KG1 (cell line): ENCODE measurements at places on chromosomes 2 and 18.

DNA sequence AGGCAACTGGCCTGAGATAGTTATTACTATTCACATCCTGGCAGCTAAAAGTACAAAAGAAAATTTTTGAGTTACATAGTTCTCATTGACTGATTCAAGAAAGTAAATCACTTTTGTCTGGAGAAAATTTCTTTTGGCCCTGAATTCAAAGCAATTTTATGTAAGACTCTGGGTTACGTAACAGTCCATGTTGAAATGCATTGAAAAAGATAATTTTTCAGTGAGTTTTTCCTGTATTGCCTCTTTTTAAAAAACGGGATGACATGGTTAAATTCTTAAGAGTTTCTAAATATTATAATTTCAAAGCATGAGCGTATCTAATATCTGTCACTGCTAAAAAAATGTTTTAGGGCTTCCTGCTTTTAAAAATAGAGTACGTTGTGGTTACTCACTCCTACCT, 72.7 kb downstream of the ANKRD12 start:
- no peak for DNase-seq

DNA sequence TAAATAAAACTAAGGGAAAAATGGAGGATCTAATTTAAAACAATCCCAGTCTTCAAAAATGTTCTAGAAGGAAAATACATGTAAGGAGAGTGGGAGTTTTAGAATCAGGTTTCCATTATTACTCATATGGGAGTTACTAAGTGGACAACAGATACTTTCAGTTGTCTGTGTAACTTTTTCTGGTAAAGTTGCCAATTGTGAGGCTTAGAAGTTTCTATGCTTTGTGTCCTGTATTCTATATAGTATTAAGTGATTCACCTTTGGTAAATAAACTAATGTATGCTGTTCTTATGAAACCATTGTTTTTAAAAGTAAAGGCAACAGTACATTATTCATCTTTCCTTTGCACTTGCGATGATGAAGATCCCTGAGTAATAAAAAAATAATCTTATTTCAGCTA, 274.9 kb downstream of the NR4A2 start:
- DNase-seq = no peak

- DNase-seq = no peak
Measured at GRCh38 chr2:208253600-208254117, 1.2 kb downstream of the IDH1 start.

- no peak for DNase-seq
Measured at GRCh38 chr2:48674933-48675332, 57.3 kb downstream of the GTF2A1L start.

- no peak for DNase-seq
Measured at GRCh38 chr2:236959036-236959435, 126.7 kb upstream of the COPS8 start.

DNA sequence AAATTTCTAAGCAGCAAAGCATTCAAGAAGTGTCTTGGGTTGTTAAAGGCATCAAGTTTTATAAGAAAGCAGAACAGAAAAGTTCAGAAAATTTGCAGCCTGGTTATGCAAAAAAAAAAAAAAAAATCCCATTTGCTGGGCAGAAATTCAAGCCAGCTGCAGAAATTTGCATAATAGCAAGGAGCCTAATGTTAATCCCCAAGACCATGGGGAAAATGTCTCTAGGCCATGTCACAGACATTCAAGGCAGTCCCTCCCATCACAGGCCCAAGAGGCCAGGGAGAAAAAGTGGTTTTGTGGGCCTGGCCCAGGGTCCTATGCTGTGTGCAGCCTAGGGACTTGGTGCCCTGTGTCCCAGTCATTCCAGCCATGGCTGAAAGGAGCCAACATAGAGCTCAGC, 269.0 kb upstream of the SLC39A10 start:
- DNase-seq = no peak

DNA sequence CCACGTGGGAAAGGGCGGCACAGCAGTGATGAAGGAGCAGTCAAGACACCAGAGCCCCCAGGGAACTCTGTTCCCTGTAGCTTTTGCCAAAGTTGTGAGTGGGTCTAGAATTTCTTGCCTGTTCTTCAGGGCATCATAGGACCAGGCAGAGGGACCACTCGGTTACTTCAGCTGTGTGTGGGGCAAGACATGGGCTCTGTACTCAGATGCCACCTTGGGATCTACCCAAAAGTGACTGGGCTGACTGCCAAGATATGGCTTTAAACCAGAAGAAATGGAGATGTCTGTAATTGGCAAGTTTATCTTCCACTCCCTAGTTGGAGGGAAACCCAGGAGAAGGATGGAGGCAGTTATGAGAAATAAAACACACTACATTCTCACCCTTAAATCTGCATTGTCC, 29.6 kb downstream of the KCNF1 start:
- no peak for DNase-seq

DNA sequence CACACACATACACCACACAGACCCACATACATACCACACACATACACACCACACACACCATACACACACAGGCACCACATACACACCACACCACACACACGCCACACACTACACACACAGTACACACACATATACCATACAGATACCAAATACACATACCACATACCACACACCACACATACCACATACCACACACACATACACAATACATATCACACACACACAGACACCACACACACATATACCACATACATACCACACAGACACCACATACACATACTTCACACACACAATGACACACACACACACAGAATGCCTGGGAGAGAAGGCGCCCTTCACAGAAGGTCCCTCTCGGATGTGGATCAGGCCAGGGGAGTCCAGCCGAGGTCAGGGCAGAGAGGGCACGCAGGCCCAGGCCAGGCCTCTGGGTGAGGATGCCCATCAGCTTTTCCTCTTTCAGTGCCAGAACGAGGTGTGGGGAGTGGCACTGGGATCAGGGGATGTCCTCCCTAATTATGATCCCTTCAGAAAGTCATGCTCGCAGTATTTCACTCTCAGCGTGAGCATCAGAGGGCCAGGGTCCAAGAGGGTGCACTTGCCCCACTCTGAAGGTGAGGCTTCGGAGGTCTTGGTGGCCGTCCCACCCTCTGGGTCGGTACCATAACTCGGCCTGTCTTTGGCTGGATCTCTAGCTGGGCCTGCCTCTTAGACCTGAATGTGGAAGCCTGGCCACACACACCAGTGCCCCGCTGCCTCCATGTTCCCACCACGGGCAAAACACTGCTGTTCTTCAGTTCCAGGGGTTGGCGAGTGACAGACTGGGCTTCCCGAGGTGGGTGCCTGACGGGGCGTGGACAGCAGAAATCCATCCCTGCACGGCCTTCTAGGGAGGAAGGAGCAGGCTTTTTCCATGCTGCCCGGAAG, 70.6 kb upstream of the ODC1 start:
- DNase-seq = no peak

DNA sequence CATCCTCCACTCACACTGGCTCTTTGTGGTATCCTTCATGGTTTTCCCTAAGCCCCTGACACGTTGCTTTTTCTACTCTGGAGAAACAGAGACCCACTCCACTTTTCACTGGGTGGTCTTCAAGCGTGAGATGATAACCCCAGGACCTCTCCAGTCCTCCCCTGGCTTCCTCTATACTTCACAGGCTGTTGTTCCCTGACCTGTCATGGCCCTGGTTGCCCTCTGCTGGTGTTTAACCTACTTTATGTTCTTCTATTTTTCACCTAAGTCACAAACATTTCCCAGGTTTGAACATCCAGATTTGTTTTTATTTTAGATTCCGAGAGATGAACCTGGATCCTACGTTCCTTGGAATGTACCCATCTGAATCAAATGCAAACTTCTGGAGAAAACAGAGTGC, 84.5 kb downstream of the AOX1 start:
- DNase-seq = no peak

DNA sequence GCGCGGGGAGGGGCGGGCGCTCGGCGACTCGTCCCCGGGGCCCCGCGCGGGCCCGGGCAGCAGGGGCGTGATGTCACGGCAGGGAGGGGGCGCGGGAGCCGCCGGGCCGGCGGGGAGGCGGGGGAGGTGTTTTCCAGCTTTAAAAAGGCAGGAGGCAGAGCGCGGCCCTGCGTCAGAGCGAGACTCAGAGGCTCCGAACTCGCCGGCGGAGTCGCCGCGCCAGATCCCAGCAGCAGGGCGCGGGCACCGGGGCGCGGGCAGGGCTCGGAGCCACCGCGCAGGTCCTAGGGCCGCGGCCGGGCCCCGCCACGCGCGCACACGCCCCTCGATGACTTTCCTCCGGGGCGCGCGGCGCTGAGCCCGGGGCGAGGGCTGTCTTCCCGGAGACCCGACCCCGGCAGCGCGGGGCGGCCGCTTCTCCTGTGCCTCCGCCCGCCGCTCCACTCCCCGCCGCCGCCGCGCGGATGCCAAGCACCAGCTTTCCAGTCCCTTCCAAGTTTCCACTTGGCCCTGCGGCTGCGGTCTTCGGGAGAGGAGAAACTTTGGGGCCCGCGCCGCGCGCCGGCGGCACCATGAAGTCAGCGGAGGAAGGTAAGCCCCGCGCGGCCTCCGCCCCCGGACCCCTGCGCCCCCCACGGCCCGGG, at the start of gene NFATC1:
NFATC1 (plus strand) TSS at position 170 of the 644 bp plus-strand sequence; CDS start at position 465, 295 bp downstream.
- no peak for DNase-seq

- DNase-seq = no peak
Measured at GRCh38 chr2:7880566-7880965, 801.3 kb upstream of the ID2 start.

DNA sequence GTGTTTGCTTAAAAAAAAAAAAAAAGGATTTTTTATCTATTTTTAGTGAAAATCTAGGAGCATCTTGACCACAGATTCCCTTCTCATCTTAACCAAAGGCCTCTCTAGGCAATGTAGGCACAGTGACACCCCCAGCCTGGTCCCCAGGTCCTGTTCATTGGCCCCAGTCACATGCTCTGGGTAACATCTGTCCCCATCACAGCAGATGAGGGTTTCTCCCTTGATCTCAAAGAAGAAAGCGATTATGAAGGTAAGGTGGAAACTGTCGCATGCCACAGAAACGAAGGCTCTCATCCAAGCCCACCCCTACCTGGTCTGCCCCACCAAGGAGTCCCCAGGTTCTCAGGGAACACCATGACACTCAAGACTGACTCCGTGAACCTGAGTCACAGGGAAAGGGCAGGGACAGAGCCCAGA, 4.7 kb downstream of the HS6ST1 start:
- DNase-seq = no peak

GRCh38 chr2:196448407-196449079, 191.0 kb upstream of the CCDC150 start:
- no peak for DNase-seq

- no peak for DNase-seq
Measured at GRCh38 chr2:225074366-225074765, 32.1 kb upstream of the DOCK10 start.

DNA sequence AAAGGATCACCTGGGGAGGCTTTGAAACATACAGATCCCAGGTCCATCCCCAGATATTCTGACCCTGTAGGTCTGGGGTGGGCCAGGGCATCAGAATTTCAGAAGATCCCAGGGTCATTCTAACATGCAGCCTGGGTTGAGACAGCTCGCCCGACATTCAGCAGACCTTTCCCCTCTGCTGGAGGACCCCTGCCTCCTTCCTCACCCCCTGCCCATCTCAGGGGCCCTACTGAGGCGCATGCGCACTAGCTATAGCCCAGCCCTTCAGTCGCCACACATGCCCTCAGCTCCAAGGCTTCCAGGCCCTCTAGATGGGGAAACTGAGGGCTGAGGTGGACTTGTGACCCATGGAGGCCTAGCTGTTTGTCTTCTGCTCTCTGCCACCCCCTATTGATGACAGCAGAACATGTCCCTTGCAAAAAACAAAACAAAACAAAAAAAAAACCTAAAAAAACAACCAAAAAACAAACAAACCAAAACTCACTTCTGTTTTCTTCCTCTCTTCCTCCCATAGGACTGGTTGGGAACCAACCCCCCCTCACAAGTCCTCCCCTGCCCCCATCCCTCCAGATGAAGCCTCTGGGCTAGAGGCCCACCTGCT, 91.3 kb downstream of the ZBTB7C start:
- no peak for DNase-seq

DNA sequence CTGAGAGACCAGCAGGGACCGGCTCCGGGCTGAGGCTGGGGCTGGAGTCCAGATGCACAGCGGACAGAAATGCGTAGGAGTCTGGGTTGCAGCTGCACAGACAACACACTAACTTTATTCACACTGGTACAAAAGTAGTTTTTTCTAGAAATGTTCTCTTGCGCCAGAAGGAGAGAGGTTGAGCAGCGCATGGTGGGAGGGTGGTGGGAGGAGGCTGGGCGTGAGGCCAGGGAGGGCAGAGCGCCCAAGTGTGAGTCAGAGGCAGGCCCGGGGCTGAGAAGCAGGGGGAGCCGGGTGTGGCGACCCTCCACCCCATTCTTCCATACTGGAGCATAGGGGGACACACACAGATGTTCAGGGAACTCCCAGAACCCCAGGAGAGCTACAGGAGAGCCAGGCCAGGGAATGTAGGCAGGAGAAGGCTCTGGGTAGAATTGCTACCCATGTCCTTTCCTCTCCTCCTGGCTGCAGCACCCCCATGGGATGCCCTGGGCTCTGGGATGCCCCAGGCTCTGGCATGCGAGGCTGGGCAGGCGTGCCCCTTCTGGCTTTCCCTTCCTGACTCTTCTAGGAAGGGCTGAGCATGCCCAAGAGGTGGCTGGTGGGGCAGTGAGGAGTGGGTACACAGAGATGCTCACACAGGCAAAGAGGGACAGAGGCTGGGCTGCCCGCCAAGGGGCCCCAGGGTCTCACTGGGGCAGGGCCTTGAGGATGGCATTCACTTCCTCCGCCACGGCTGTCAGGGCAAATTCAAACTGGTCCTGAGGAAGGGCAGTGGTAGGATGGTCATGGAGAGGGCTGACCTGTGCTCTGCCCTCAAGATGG, 10.6 kb downstream of the DNAJB2 start:
- DNase-seq = no peak

DNA sequence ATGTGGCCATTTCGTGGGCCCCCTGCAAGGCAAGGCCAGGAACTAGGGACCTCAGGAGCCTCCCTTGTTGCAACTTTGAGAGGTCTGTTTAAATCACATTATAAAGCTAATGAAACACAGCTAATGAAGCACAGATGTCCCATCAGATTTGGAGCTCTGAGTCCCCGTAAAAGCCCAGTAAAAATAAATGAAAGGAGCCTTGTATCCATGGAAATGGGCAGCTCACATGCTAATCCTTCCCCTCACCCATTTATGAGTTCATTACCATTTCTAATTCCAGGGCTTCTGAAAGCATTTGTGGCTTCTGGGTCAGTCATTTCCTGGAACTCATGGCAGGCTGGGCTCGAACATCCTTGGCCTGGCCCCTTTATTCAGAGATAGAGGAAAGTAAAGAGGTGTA, 274.8 kb downstream of the SS18 start:
- no peak for DNase-seq

- peak; percentile 36 for DNase-seq
Measured at GRCh38 chr2:68366083-68366560, 1.0 kb downstream of the PLEK start.

DNA sequence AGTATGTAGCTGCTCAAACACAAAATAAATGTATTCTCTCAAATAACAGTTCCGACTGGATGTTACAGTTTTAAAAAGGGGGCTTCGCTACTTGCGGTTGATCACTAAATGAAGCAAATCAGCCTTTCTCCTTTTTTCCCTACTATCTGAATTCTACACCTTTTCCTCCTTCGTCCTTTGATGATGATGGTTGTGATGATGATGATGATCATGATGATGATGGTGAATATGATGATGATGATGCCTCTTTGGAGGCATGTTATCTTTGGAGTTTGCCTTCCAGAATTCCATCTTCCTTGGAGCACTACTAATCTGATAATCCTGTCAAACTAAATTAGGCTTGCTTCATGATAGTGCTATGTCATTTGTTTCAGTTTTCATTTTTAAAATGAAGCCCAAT, 1073.3 kb downstream of the SOCS6 start:
- DNase-seq = no peak
